ENCODE measurements at places on chromosomes 6 and 20. TPM values are rescaled to one million over a fixed set of nuclear protein-coding genes. Genes with fewer than 3 reads are reported as not detected.

The LY6G6C gene
- total RNA-seq: not detected

The WASF1 gene
- total RNA-seq: 8.8 TPM

The HUS1B gene
- 7.5 TPM for total RNA-seq

The KIF6 gene
- 0.22 TPM for total RNA-seq

The RIPOR2 gene
- 21.9 TPM for total RNA-seq

GRCh38 chr20:57458400-57459160 lies 66.4 kb downstream of the CTCFL start:
- no peaks in the 10 kb centered on the region for H3K36me3 ChIP-seq
- DNase-seq: no peak
- no peaks in the 10 kb centered on the region for H3K27me3 ChIP-seq
- H3K27ac ChIP-seq: no peak overlapping the region
- H3K4me3 ChIP-seq: no peak overlapping the region
- H3K4me1 ChIP-seq: peaks cover 4% of the 10 kb centered on the region

DNA sequence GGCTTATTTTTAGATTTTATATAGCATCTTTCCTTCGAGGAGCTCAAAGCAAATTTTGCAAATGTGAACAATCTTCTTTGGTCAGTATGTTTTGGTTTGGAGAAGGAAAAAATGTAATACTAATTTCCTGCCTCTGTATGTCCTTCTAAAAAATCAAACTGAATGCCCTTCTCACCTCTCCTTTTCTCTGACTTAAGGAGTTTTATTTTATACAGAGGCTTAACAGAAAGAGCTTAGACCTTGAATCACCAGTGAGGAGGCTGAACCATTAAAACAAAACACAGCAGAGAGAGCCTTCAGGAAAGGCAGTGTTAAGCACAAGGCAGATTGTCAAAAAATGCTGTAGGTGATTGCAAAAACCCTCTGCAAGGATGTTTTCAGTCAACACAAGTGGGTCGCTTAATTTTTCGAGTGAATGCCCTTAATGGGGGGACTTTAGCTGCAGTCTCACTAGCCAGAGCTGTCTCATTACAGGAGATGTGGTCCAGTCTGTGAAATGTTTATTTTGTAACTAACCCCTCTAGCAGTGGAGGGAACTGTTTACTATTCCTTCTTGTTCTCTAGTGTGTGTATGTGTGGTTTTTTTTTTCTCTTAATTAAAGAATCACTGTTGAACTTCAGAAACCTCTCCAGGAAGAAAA lies 481.3 kb upstream of the CITED2 start:
- no peak overlapping the region for H3K4me3 ChIP-seq
- no peaks in the 10 kb centered on the region for H3K4me1 ChIP-seq
- H3K27ac ChIP-seq: no peak overlapping the region
- H3K27me3 ChIP-seq: no peaks in the 10 kb centered on the region
- no peak for DNase-seq

DNA sequence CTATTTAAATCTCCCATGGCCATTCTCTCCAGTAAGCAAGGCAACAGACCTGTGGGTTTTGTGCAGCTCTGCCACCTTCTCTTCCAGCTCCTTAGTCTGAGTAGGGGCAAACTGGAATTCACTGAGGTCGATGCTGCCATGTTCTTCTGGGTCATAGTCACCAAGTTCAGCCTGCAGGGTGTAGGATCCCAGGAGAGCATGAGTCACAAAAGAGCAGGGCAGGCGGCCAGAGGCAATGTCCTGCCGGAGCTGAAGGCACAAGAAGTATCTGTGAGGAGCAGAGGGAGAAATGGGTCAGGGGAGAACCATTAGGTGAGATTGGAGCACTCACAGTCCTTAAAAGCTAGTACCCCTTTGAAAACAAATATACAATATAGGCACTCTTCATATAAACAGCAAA lies 73.7 kb downstream of the SMLR1 start:
- no peaks in the 10 kb centered on the region for H3K36me3 ChIP-seq
- H3K27ac ChIP-seq: no peak overlapping the region
- peak; percentile 22 for DNase-seq
- H3K27me3 ChIP-seq: no peaks in the 10 kb centered on the region

DNA sequence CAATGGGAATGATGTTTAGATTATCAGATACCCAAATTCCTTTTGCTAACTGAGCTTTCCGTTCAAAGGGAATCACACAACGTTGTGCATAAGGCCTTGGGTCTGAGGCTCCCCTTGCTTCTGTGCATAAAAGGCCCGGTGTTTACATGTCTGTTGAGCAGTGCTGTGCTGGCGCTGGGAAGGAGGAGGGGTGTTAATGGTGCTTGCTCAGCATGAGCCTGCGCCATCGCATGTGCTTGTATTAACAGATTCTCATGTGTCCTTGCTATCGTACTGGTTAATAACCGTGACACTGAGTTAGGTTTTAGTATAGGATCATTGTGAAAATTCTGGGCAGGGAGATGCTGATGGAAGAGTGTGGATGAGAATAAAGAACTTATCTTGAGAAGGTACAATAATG lies 62.3 kb upstream of the TRAF3IP2 start:
- peaks cover 42% of the 10 kb centered on the region for H3K36me3 ChIP-seq
- H3K4me3 ChIP-seq: no peak overlapping the region

DNA sequence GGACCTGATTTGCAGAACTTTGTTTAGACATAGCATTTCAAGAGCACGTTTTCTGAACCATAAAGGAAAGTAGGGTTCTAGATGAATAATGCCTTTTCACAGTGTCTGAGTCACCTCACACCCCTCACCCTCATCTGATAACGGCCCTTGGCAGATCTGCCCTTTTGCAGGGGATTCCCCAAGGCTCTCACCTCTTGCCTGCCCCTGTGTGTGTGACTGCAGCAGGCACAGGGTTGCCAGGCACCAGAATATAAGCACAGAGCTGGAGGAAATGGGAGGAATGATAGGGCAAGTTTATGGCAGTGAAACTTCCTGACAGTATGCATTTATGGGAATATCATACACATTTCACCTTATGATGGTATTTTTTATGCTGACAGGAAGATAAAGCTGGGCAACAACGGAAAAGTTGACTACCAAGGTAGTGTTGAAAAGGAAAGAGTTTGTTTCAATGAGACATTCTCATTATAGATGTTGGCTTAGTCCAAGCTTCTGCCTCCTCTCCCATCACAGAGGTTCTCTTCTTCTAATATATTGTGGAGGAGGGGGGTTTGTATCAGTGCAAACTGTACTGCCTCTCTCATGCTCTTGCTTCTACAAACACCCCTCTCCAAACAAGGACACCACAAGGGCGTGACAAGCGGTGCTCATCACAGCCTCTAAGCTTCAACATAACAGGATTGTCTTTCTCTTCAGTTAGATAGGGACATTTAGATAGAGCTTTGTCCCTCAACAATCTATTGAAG lies 101.5 kb upstream of the BACH2 start:
- no peaks in the 10 kb centered on the region for H3K4me1 ChIP-seq
- no peak overlapping the region for H3K4me3 ChIP-seq
- no peak overlapping the region for H3K27ac ChIP-seq
- H3K36me3 ChIP-seq: no peaks in the 10 kb centered on the region
- no peaks in the 10 kb centered on the region for H3K27me3 ChIP-seq

DNA sequence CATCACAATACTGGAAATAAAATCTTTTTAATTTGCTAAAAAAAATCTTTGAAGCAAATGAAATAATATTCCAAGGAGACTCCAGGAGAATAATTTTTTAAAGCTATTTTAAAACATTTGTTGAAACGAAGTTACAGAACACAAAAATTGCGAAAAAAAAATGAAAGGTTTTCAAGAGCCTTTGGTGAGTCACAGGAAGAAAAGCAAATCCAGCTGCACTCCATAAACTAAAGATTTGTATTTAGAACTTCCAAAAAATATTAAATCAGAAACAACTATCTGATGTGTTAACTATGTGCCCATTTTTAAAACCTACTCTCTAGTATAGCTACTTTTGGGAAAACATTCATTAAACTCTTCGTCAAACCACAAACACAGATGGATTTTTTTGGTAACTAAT lies 23.6 kb downstream of the PDSS2 start:
- no peak overlapping the region for H3K4me3 ChIP-seq
- H3K36me3 ChIP-seq: no peaks in the 10 kb centered on the region
- no peaks in the 10 kb centered on the region for H3K4me1 ChIP-seq
- no peak for DNase-seq
- H3K27me3 ChIP-seq: no peaks in the 10 kb centered on the region

DNA sequence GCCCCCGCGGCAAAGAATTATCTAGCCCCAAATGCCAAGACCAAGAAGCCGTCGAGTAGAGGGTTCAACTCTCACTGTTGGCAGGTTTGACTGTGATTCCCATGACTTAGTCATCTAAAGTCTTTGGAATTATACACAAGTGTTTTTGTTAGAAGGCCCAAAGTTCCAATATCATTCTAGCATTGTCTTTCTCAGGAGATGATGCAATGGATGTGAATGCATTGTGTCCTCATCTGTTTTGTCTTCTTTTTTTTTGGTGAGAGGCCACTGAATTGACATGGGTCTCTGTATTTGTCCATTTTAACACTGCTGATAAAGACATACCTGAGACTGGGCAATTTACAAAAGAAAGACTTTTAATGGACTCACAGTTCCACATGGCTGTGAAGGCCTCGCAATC lies 290.5 kb upstream of the ZFP64 start:
- H3K36me3 ChIP-seq: no peaks in the 10 kb centered on the region
- H3K4me3 ChIP-seq: no peak overlapping the region
- no peaks in the 10 kb centered on the region for H3K27me3 ChIP-seq
- no peak for DNase-seq

Data from tibial nerve (tissue), 4 donors.